Gastroesophageal sphincter (tissue), 4 donors: ENCODE measurements at places on chromosomes 2 and 18. TPM values are rescaled to one million over a fixed set of nuclear protein-coding genes. Genes with fewer than 3 reads are reported as not detected.

The EGR4 gene
- total RNA-seq = not detected

The ARMC9 gene
- total RNA-seq = 69.6 TPM

The NT5DC4 gene
- total RNA-seq = not detected

The FAM210A gene
- 10.6 TPM for total RNA-seq

The CRIM1 gene
- total RNA-seq = 175 TPM

The SCN1A gene
- total RNA-seq = 0.08 TPM

DNA sequence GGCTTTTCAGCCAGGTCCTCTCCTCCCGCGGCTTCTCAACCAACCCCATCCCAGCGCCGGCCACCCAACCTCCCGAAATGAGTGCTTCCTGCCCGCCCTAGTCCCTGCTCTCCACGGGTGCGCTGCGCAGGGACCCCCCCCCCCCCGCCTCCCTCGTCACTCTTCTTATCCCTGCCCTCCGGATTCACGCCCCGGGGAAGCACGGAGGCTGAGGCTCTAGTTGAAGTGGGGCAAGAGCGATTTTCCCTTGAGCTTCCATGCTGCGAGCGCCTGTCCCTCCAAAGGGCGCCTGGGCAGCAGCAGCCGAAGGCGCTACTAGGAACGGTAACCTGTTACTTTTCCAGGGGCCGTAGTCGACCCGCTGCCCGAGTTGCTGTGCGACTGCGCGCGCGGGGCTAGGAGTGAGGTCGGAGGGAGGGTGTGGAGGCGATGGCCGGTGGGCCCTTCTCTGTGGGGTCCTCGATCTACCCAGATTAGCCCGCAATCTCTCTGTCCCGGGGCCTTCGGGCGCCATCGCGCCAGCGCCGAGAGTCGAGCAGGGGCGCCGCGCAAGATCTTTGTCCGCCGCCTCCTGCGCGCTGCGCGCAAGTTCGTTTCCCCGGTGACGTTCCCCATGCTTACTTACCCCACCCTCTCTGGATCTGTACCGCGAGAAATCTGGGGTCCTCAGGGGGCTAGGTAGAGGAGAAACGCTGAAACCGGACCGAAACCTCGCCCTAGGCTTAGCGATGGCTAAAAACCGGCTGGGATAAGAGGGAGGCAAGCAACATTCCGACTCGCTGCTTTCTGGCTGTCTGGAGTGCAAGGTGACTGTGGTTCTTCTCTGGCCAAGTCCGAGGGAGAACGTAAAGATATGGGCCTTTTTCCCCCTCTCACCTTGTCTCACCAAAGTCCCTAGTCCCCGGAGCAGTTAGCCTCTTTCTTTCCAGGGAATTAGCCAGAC, 677 bp downstream of the GAD1 start:
- ATAC-seq = no peak

GRCh38 chr18:51731070-51731469, 533.6 kb upstream of the MEX3C start:
- ATAC-seq = no peak

GRCh38 chr18:63189817-63190216, 129.8 kb downstream of the BCL2 start:
- no peak for ATAC-seq

- no peak for ATAC-seq
These were observed 150.9 kb downstream of the RTP5 start for GRCh38 chr2:242020196-242021004.

- no peak for ATAC-seq
These were observed 138.9 kb downstream of the HDAC4 start for GRCh38 chr2:239261796-239262483.

DNA sequence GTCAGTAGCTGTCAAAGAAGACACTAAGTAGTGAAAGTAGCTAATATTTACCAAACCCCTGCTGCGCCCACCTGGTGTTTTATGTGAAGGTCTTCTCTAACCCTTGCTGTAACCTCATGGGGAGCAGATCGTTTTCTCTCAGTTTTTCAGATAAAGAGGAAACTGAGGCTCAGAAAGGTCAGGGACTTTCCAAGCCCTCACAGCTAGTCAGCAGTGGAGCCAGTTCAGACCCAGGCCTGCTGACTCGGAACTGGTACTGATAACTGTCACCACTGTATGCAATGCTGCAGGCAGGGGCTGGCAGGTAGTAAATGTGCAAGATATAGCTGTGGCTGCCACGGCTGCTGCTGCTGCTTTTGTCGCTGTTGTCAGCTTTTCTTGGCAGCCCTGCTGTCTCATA, 69.1 kb downstream of the LRRFIP1 start:
- ATAC-seq = no peak

GRCh38 chr2:136118819-136119716, 1.1 kb upstream of the CXCR4 start:
- ATAC-seq = peak; percentile 27

DNA sequence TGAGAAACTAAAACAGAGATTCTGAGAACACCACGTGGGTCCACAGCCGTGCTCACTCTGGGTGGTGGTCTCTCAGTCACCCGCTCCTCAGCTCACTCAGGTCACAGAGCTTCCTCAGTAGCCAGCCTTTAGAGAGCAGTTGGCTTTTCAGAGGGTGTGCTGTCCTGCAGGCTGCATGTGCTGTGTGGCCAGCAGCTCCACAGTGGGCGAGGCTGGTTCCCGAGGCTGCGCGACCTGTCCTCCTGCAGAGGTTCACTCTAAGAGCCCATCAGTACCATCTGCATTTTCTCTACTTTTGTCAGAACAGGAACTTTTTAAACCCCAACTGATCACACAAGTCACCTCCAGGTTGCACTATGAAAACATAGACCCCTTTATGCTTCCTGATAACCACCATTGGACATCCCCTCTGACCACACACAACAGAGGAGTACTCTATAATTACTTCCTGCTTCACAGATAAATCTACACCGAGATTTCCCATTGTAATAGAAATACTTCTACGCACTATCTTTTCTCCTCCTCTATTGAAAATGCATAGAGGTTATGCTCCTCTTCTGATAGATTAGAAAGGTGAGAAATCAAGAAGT, 93.1 kb downstream of the GYPC start:
- no peak for ATAC-seq

DNA sequence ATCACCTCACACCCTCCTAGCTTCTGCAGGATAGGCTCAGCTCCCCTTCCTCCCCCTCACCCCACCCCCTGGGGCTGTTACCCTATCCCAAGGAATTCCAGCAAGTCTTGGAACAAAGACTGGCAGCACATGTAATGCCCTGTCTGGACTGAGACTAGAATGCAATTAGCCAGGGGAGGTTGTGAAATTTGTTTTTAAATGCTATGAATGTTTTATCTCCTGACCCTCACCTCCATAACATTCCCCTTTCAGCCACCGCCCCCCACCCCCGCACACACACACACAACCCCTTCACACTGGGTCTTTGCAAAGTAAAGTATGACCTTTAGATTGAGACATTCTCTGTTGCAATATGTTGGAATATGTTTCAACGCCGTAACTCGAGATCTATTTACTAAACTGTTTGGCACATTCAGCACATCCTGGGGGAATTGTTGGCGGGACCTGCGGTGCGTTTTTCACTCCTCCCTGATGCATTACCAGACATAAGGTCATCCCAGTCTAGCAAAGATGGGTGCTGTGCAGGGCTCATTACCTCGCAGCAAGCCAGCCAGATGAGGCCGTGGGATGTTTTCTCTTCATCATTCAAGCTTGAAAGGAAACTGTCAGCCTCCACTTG, 290.7 kb upstream of the SLC14A2 start:
- ATAC-seq = peak; percentile 89

- ATAC-seq = no peak
These were observed 96.3 kb upstream of the B3GNT2 start for GRCh38 chr2:62099523-62100175.

- ATAC-seq = no peak
These were observed 356.1 kb upstream of the ETAA1 start for GRCh38 chr2:67041051-67041450.

GRCh38 chr2:66830881-66831280, 396.0 kb downstream of the MEIS1 start:
- no peak for ATAC-seq

GRCh38 chr2:25420820-25421237, 79.1 kb upstream of the DNMT3A start:
- no peak for ATAC-seq

DNA sequence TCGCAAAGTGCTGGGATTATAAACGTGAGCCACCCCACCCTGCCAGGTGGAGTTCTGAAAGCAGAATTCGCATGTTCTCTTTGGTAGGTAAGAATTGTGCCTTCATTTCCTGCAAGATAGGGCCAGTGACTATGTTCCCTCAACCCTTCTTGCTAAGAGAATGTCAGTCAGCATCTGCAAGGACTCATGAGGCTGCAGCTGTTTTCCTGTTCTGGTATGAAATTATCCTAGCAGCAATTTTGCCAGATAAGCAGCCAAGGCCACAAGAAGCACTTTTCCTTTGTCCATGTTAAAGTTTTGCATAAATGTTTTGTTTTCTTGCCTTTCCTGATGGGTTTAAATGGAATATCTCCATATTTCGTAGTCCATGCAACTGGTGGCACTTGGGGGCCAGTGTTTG, 6.8 kb upstream of the ARHGAP28 start:
- ATAC-seq = no peak

GRCh38 chr18:7987284-7987976, 420.3 kb downstream of the PTPRM start:
- ATAC-seq = no peak

DNA sequence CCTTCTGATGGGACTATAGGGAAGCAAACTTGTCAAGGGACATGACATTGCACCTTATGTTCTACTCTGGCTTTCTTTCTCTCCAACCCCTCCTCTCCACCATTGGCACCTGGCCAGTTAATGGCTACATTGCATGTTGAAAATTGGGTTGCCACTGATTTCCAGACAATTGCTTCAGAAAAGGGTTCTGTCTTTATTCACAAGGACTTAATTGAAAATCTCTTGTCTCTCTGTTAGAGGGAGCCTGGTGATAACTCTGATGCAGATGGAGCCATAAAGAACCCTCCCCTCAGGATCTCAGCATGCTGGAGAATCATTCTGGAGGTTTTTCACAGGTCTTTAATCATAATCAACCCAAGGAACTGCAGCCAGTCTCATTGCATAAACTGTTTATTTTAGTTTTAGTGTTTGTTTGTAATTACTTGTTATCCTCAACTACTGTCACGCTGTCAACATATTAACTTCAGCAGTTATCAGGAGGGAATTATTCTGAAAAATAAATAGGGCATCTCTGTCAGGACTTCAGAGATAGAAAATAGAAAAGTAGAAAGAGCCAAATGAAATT, 316.8 kb downstream of the RIT2 start:
- ATAC-seq = no peak

- no peak for ATAC-seq
These were observed 190.1 kb downstream of the ERBB4 start for GRCh38 chr2:212348501-212348900.

- ATAC-seq = no peak
These were observed 1.4 kb downstream of the TM4SF20 start for GRCh38 chr2:227377467-227378351.

DNA sequence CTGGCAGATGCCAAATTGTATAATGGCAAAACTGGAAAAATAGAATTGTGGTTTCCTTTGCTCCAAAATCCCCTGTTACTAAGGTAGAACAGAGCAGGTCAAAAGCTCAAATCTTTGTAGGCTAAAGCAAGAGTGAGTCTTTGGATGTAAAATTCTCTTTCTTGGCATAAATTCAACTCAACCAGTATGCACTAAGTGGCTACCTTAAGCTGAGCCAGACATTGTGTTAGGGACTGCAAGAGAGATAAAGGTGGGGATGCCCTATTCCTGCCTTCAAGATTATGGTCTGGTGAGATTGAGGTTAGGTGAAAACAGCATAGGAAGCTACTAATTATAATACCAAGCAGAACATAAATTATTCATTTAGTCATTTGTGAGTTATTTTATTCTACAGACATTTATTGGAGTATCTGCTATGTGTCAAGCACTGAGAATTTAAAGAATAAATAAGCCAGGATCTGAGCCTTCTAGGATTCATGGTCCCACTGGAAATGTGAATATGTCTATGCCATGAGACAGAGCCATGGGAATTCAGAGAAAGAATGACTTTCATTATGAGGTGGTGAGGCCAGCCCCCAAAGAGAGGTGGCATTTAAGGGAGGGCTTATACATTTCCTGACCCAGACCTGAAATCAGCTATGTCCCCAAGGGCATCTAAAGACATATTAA, 198.0 kb upstream of the NCKAP5 start:
- ATAC-seq = no peak

GRCh38 chr2:16392647-16393499, 272.8 kb downstream of the CYRIA start:
- ATAC-seq = no peak

DNA sequence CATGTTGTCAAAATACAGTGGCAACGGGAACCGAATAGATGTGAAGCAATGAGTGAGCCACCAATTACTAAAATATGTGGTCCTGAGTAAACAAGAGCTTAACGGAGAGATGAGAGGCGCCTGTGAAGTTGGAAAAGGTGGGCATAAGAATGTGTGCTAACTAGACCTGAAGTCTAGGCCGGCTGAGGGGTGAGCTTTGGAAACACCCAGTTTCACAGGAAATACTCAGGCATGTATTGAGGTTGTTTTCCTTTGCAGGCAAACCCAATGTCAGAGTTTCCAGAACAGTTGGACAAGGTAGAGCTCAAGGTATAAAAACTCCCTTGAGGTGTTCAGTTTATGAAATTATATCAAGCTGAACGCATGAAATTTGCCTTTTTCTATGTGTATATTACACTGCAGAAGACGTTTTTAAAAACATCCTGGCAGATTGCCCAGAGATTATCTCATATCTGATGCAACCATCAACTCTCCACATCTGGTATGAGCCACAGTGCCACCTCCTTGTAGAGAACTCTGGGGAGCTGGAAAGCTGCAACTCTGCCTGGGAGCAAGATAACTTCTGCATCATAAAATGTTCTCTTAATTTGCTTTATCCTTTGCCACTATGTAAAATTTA, 3.9 kb upstream of the WDSUB1 start:
- ATAC-seq = no peak

GRCh38 chr2:79952616-79953015, 351.9 kb downstream of the LRRTM1 start:
- ATAC-seq = no peak

- no peak for ATAC-seq
These were observed 1105.1 kb upstream of the PIK3C3 start for GRCh38 chr18:40849886-40850285.

DNA sequence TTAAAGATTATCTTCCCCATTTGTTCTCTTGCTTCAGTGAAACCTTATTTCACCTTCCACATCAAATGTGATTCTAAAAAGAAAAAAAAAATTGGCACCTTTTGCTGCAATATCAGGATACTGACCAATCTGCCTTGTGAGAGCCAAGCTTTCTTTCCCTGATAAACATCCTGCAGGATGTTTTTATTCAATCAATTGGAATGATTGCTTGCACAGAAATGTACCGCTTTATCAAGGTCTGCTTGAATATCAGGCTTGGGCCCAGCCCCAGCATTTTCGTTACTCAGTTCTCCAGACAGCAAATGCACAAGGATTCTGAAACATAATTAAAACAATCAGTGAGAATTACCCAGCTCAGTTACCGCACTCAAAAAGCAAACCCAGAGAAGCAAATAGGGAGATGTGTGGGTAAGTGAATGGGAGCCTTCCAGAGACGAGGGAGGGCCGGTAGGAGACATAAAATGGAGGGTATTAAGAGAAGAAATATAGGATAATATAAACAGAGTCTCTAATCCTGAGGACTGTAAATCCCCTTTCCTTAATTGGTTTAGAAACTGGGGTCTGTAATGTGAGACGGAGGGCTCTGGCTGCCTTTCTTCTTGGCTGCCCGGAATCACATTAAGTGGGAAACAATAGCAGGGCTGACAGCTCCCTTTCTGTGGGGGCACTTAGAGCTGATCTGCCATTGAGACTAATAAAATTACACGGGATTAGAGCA, 291.8 kb downstream of the ICOS start:
- ATAC-seq = no peak
